ENCODE measurements at places on chromosomes 2 and 18.
A peak's percentile ranks its signal among the peaks of the same experiment; 100 is the strongest.

- H3K27me3 ChIP-seq: no peaks in the 10 kb centered on the region
- H3K4me3 ChIP-seq: no peak overlapping the region
- peaks cover 7% of the 10 kb centered on the region for H3K4me1 ChIP-seq
- no peak for DNase-seq
- H3K36me3 ChIP-seq: no peaks in the 10 kb centered on the region
These were observed 14.9 kb downstream of the LPIN2 start for GRCh38 chr18:2997846-2998564.

DNA sequence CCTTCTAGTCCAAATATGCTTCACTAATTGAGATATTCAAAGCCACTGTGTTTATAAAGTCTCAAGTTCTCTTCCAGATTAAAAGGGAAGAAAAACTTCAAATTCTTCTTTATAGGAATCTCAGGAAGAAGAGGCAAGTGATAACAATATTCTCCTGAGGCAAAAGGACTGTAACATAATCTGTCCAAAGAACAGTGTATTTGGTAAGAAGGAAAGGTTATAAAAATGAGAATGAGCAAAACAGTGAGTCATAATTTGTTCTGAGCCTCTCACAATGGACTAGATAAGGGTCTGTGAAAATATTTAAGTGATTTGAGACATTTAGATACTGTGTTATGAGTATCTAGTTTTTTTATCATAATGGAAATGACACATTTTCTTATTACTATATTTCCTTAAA, 44.3 kb downstream of the SNRPD1 start:
- H3K27ac ChIP-seq: no peak overlapping the region
- no peaks in the 10 kb centered on the region for H3K4me1 ChIP-seq
- H3K36me3 ChIP-seq: peaks cover 5% of the 10 kb centered on the region
- no peak for DNase-seq
- H3K27me3 ChIP-seq: no peaks in the 10 kb centered on the region
- H3K4me3 ChIP-seq: no peak overlapping the region

- no peak overlapping the region for H3K27ac ChIP-seq
- H3K4me3 ChIP-seq: no peak overlapping the region
- H3K27me3 ChIP-seq: no peaks in the 10 kb centered on the region
- H3K36me3 ChIP-seq: no peaks in the 10 kb centered on the region
- DNase-seq: no peak
These were observed 47.8 kb downstream of the MEX3C start for GRCh38 chr18:51149670-51150069.

DNA sequence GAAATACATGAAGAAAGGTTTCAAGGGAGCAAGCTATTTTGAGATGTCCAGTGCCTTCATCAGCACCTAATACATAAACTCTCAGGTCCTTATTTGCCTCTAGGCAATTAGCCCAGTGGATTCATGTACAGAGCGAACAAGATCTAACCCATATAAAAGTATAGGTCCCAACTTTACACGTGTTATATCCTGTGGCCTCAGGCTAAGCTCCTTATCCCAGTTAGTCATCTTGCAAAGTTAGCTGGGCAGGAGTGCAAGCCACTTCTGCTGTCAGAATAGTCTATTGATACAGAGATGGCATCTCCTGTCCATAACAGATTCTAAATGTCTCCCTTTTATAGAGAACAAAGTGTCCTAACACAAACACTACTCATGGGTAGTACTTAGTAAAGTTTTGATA, 203.9 kb upstream of the PIK3C3 start:
- no peaks in the 10 kb centered on the region for H3K27me3 ChIP-seq
- H3K4me3 ChIP-seq: no peak overlapping the region
- H3K27ac ChIP-seq: no peak overlapping the region
- H3K36me3 ChIP-seq: no peaks in the 10 kb centered on the region
- no peak for DNase-seq

DNA sequence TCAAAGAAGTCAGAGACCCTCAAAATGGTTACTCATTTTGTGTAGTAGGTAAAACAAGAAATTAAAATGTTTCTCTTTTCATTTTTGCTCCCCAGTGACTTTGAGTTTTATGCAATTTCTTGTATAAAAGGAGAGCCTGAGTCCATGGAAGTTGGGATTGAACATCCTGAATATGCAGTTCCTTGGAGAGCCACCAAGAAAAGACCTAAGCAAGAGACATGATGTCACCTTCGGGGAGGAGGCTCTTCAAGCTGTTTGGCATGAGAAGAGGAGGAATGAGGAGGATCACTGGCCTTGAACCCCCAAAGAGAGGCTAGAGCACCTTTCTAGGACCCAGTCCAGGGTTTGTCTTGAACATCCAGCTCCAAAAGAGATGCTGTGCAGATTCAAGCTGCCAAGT, 83.5 kb upstream of the STPG4 start:
- H3K4me3 ChIP-seq: no peak overlapping the region
- H3K27me3 ChIP-seq: no peaks in the 10 kb centered on the region
- peaks cover 20% of the 10 kb centered on the region for H3K4me1 ChIP-seq
- no peak overlapping the region for H3K27ac ChIP-seq

- DNase-seq: no peak
- no peaks in the 10 kb centered on the region for H3K4me1 ChIP-seq
- H3K36me3 ChIP-seq: peaks cover 98% of the 10 kb centered on the region
- no peak overlapping the region for H3K4me3 ChIP-seq
These were observed 25.3 kb downstream of the SFTPB start for GRCh38 chr2:85642725-85643124.

DNA sequence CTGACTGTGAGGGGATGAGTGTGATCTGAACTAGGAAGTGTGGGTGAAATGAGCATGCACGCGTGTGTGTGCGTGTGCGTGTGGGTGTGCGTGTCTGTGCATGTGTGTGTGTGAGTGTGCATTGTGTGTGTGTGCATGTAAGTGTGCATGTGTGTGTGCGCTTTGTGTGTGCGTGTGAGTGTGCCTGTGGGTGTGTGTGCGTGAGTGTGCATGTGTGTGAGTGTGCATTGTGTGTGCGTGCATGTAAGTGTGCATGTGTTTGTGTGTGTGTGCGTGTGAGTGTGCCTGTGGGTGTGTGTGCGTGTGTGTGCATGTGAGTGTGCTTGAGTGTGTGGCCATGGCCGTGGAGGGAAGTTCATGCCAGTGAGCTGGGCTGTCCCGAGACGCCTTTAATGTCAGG, 76.3 kb downstream of the RTP5 start:
- no peaks in the 10 kb centered on the region for H3K36me3 ChIP-seq
- no peak for DNase-seq
- H3K27me3 ChIP-seq: peaks cover 8% of the 10 kb centered on the region
- H3K27ac ChIP-seq: no peak overlapping the region

DNA sequence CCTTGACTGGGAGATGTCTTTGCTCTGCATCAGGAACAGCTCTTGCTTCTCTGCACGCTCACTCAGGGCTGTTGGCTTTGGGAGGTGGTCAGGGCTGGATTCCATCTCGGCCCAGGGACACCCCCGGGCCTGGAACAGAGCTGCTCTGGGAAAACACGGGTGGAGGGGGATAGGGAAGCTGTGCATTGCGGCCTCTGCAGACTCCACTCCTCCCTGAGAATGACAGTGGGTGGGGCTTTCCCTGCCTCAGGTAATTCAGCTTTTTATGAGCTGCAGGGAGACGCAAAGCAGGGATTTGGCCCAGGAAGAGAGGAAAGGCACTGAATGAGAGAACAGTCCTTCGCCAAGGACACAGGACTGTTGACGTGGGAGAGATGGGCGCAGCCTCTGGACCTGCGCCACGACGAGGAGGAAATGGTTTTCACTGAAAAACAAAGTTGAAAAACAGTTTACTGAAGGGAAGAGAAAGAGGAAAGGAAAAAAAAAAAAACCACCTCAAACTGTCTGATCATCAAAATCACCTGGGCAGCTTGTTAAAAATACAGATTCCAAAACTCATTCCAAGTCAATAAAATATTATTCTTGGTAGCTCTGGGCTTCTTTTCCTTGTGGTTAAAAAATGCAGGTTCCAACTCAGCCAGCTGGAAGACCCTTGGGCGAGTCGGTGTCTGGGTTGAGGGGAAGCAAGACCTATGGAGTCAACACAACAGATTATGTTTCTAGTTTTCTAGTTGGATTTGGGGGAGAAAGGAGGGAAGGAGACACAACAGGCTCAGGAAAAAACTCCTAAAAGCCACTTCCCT, 194.0 kb downstream of the ZFP36L2 start:
- peak; percentile 77 for DNase-seq
- peaks cover 24% of the 10 kb centered on the region for H3K4me1 ChIP-seq
- peak overlapping the region; percentile 64 for H3K27ac ChIP-seq
- H3K27me3 ChIP-seq: no peaks in the 10 kb centered on the region

GRCh38 chr2:80105015-80105640, 199.4 kb downstream of the LRRTM1 start:
- H3K27me3 ChIP-seq: no peaks in the 10 kb centered on the region
- H3K4me3 ChIP-seq: no peak overlapping the region
- DNase-seq: no peak
- H3K4me1 ChIP-seq: no peaks in the 10 kb centered on the region

GRCh38 chr2:119703526-119703925, 24.5 kb downstream of the TMEM177 start:
- no peak for DNase-seq
- H3K27ac ChIP-seq: no peak overlapping the region
- H3K4me3 ChIP-seq: no peak overlapping the region
- no peaks in the 10 kb centered on the region for H3K4me1 ChIP-seq

DNA sequence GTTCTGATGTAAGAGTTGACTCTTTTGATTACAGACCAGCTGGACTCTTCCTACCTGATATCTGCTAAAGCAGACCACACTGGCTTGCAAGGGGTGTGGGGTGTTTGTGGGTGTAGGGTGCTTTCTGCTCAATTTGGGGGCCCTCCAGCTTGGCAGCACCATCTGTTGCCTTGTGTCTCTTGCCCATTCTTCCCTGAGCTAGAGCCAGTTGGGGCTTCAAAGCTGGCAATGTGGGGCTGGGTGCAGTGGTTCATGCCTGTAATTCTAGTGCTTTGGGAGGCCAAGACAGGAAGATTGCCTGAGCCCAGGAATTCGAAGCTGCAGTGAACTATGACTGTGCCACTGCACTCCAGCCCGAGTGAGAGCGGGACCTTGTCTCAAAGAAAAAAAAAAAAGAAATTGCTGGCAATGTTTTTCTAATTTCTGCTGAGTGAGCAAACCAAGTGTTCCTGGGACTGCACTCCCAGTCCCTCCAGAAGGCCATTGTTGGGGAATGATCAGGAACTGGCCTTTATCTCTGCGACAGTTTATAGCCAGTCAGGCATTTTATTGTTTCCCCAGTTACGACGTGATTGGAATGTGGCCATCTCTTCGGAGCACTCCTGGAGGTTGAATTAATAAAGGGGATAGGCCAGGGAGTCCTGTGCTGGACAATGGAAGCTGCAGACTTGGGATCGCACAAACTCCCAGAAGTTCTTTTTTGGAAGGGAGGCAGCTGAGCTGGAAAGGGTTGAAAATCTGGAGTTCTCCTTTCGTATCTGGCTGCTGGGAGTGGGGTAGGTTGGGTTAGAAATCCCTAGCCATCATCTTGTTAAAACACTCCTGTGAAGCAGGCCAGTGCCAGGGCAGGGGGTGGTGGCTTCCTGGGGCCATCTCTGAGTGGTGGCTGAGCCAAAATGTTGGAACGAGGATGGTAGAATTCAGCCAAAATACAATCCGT, 57.2 kb downstream of the LIPG start:
- H3K27ac ChIP-seq: no peak overlapping the region
- peaks cover 25% of the 10 kb centered on the region for H3K27me3 ChIP-seq
- no peak for DNase-seq
- H3K4me3 ChIP-seq: no peak overlapping the region
- no peaks in the 10 kb centered on the region for H3K36me3 ChIP-seq

GRCh38 chr18:55376387-55376786, 211.6 kb downstream of the TCF4 start:
- no peaks in the 10 kb centered on the region for H3K4me1 ChIP-seq
- no peaks in the 10 kb centered on the region for H3K27me3 ChIP-seq
- no peak for DNase-seq
- H3K36me3 ChIP-seq: no peaks in the 10 kb centered on the region

GRCh38 chr18:41644466-41644865, 310.6 kb upstream of the PIK3C3 start:
- no peaks in the 10 kb centered on the region for H3K36me3 ChIP-seq
- no peak for DNase-seq
- H3K4me1 ChIP-seq: no peaks in the 10 kb centered on the region
- no peak overlapping the region for H3K27ac ChIP-seq

DNA sequence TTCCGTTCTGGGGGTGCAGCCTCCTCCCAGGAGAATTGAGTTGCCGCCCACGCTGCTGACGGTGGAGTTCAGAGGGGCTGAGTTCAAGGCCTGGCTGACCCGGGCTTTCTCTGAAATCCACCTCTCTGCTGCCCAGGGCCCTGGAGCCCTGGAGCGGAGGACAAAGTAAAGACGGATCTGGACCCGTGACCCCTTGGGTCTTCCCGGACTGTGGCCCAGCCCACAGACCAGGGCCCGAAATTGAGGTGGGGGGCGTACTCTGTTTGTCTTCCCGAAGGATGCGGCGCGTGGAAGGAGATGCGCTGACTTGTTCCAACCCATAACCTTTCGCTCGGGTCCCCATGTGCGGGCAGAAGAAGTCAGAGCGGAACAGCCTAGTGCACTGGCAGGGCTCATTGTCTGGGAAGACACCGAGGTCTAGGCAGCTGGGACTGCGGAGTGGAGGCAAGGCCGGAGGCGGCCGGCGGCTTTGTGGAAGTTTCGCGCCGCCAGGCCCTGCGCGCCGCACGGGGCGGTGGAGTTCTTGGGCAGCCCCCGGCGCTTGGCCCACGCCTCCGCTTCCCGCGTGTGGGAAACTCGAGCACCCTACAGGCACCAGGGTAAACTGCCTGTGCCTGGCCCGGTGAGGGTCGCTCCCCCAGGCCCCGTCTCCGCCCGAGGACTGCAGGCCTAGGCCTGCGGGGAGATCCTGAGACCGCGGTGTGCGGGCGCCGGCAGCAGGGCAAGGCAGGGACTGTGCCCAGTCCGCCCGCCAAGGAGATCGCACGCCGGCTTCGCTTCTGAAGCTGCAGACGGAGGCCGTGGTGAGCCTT, 9.8 kb downstream of the POU3F3 start:
- no peak overlapping the region for H3K27ac ChIP-seq
- no peak for DNase-seq
- no peaks in the 10 kb centered on the region for H3K4me1 ChIP-seq
- no peaks in the 10 kb centered on the region for H3K36me3 ChIP-seq

DNA sequence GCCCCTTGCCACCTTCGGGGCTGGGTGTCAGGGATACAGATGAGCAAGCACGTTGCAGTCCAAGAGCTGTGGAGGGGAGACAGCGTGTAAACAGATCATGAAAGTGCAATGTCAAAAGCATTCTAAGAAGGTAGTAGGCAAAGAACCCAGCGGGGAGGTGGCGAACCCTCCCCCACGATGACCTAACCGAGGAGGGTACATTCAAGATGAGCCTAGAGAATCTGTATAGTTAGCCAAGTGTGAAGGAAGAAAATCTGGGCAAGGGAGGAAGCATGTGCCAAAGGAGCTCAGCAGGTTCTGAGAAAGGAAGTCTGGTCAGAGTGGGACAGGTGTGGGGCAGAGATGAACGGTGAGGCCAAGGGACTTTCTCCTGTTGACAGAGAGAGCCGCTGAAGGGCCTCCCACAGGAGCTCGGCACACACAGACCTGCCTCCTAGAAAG, 106.9 kb downstream of the SP3 start:
- no peak for DNase-seq
- H3K27ac ChIP-seq: no peak overlapping the region
- H3K4me3 ChIP-seq: no peak overlapping the region

- H3K27ac ChIP-seq: no peak overlapping the region
- no peaks in the 10 kb centered on the region for H3K4me1 ChIP-seq
- H3K4me3 ChIP-seq: no peak overlapping the region
- H3K36me3 ChIP-seq: no peaks in the 10 kb centered on the region
These were observed 26.8 kb upstream of the CABLES1 start for GRCh38 chr18:23108496-23108895.

Measured in heart left ventricle (tissue), 16 donors.